Adrenal gland (tissue), 19 donors: ENCODE measurements at places on chromosomes 4 and X. TPM values are rescaled to one million over a fixed set of nuclear protein-coding genes. Genes with fewer than 3 reads are reported as not detected.

DNA sequence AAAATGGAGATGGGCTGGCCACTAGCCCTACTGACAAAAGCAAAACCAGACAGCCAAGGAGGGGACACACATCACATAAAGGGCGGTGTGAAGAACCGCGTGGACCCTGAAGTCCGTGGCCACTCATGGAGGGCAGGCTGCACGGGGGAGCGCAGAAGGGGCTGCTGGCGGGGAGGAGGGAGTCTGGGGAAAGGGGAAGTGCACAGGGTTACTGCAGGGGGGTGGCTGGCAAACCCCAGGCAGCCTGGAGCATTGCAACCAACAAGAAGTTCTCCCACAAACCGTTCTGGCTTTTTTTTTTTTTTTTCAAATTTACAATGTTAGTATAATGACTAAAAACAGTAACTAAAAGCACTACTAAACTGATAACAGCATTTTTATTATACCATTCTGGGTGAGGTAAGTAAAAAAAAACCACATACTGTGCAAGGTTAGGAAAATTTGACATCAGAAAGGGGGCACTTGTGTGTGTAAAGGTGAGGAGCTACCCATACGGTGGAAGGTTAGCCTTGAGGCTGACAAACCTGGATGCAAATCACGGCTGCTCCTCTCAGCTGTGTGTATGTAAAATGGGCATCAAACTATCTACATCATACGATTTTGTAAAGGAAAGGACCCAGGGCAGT is 87.1 kb downstream of the TSPAN5 start:
- no peak for DNase-seq

GRCh38 chr4:119638359-119638758 is 9.8 kb upstream of the PDE5A start:
- DNase-seq: no peak

PPP1R2C gene
- total RNA-seq: not detected

GRCh38 chr4:151887816-151888180 is 127.0 kb upstream of the GATB start:
- no peak for DNase-seq

GRCh38 chrX:47026198-47026597 is 52.0 kb upstream of the RGN start:
- DNase-seq: no peak

DNA sequence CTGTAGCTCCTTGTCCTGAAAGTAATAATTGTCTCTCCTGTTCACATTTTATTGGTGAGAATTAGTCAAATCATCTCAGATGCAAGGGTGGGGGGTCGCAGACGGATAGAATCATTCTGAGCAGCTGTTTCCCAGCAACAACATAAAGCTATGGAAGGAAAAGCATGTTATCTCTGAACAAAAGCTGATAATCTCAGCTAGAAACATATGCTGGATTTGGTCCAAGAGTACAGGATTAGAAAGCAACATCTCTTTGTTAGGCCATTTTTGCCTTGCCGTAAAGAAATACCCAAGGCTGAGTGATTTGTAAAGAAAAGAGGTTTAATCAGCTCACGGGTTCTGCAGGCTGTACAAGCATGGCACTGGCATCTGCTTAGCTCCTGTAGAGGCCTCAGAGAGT is 472.8 kb upstream of the BOD1L1 start:
- no peak for DNase-seq

AMOT gene
- 7.2 TPM for total RNA-seq

MSL3 gene
- 16.0 TPM for total RNA-seq

GRCh38 chr4:149245333-149245732 is 570.3 kb downstream of the IQCM start:
- no peak for DNase-seq

POU3F4 gene
- not detected for total RNA-seq

- peak; percentile 66 for DNase-seq
Observed at GRCh38 chrX:75155827-75156525, at the start of gene ABCB7. Gene ABCB7, minus strand, starts transcription at chrX:75156283. Its CDS starts 11 bp downstream, at chrX:75156272.

GRCh38 chr4:31078661-31079060 is 358.5 kb downstream of the PCDH7 start:
- no peak for DNase-seq

DNA sequence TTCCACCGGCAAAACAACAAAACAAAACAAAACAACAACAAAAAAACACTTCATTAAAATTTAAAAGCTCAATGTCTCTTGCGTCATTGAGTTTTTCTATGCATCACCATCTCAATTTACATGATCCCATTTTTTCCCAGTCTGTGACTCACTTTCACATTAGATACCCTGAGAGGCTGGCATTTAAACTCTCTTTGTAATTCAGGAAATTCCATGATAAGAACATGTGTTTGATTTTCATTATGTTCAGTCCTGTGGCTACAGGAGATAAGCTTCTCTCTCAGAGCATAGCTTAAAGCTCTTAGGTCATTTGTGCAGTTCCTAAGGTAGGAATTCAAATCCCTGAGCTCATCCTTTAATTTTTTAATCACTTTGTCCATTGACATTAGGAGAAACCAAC is 104.6 kb downstream of the NBDY start:
- no peak for DNase-seq

DNA sequence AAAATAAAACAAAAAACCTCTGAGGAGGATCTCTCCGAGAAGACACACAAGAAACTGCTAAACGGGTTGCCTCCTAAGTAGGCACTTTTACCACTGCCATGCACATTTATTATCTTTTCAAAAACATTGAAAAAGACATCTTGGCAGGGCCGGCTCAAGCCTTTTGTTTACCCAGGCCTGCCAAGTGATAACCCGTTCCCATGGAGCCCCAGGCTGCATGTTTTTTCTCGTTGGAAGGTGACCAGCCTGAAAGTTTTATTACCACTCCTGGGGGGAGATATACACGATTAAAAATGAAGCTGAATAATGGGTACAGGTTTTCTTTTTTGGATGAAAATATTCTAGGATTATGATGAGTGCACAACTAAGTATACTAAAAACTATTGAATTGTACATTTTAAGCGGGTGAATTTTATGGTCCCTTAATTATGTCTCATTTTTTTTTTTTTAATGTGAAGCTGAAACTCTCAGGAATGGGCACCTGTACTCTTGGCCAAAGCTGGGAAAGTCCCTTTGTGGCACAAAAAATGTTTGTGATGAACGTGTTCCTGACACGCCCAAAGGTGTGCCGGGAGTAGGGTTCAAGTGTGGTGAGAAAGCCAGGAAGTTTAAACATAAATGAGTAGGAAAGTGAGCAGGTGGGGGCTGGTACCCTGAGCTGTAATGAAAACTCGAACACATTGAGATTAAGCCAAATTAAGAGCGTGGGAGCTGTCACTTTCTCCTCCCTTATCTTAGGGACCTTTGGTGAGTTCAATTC is 1.5 kb upstream of the MAP7D2 start:
- DNase-seq: no peak

- DNase-seq: no peak
Observed at GRCh38 chrX:48818866-48819265, 7.4 kb upstream of the ERAS start.

- no peak for DNase-seq
Observed at GRCh38 chr4:54167508-54167907, 61.6 kb upstream of the PDGFRA start.

GRCh38 chr4:142809559-142809958 is 36.5 kb downstream of the INPP4B start:
- no peak for DNase-seq

GRCh38 chr4:104571341-104571740 is 76.6 kb upstream of the CXXC4 start:
- DNase-seq: no peak

- no peak for DNase-seq
Observed at GRCh38 chr4:175271010-175271630, 353.0 kb downstream of the ADAM29 start.

DNA sequence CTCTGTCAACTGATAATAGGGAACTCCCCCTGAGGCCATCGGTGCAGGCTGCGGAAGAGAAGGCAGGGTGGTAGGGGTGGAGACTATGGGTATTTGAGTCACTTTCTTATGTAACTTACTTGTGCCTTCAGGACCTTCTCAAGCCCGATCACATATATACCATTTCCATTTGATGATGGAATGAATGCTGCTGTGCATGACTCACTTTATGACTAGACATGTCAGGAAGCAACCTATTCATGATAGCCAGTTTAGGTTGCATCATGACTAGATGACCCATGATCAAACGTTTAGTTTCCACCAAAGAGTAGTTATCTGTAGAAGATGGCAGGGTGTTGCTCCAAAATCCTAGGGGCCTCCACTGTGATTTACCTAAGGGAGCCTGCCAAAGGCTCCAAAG is 435.5 kb downstream of the DTHD1 start:
- no peak for DNase-seq

DNA sequence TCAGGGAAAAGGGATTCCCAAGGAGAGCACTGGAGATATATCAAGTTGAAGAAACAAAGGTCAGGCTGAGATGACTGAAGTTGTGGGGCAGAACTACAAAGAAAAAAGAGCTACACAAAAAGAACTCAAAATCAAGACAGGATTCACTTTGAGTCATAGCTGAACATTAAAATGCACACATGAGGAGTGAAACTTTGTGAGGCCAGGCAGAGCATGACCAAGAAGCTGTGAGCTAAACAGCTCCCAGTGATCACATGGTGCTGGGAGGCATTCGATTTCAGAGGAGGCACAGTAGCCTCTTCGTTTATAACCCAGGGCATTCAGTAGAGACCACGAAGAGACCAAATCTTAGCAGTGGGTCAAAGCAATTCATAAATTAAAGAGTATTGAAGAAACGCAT is 145.3 kb downstream of the ATRX start:
- no peak for DNase-seq
